Occipital lobe (tissue), 3 donors: ENCODE measurements at places on chromosomes 6 and 20. TPM values are rescaled to one million over a fixed set of nuclear protein-coding genes. Genes with fewer than 3 reads are reported as not detected.

PLCG1 gene
- total RNA-seq = 92.2 TPM

HAO1 gene
- total RNA-seq = not detected

KIAA1755 gene
- 0.94 TPM for total RNA-seq

NTSR1 gene
- 6.7 TPM for total RNA-seq

CGA gene
- total RNA-seq = not detected

MAP7 gene
- total RNA-seq = 6.1 TPM

SLC26A8 gene
- 5.3 TPM for total RNA-seq

IMPG1 gene
- not detected for total RNA-seq

DNAH8 gene
- under 0.01 TPM for total RNA-seq

APCDD1L gene
- not detected for total RNA-seq

TSHZ2 gene
- 0.31 TPM for total RNA-seq

DDO gene
- 0.16 TPM for total RNA-seq

PGBD1 gene
- total RNA-seq = 17.0 TPM

BCAS4 gene
- 9.8 TPM for total RNA-seq

GPX5 gene
- total RNA-seq = not detected

PSORS1C2 gene
- total RNA-seq = not detected

FYN gene
- total RNA-seq = 246 TPM

BEND3 gene
- total RNA-seq = 6.2 TPM

SLC17A2 gene
- not detected for total RNA-seq

CYP21A2 gene
- not detected for total RNA-seq

CUTA gene
- 59.1 TPM for total RNA-seq

CD24 gene
- 1,048 TPM for total RNA-seq

SLC24A3 gene
- total RNA-seq = 17.8 TPM

BTN2A1 gene
- 13.1 TPM for total RNA-seq
